ENCODE measurements at places on chromosomes 3 and 15. TPM values are rescaled to one million over a fixed set of nuclear protein-coding genes. Genes with fewer than 3 reads are reported as not detected.

GRCh38 chr3:50435371-50436113 lies 67.9 kb downstream of the CACNA2D2 start:
- DNase-seq, result no peak

- DNase-seq, result no peak
Measured at GRCh38 chr15:44580105-44580504, 43.2 kb downstream of the EIF3J start.

DNA sequence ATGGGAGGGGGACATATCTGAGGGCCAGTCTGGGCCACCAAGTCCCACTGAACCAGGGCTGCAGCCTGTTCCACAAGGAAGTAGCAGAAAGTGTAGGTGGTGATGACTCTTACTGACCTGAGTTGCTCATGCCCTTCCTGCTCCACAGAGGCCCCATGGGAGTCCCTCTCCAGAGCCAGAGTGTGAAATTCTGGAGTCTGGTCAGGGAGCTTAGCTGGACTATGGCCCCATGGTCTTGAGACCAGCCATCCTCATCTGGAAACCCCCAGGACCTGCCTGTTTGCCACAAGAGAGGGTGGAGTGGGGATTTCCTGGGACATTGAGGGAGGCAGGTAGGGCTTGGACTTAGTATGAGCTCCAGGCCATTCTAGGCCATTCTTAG lies 3.0 kb downstream of the SPINT1 start:
- DNase-seq, result no peak

- no peak for DNase-seq
Measured at GRCh38 chr3:169865176-169865767, 4.5 kb downstream of the LRRC31 start.

- DNase-seq, result no peak
Measured at GRCh38 chr15:51377038-51377786, 35.8 kb downstream of the GLDN start.

GRCh38 chr15:58726867-58727266 lies 22.6 kb downstream of the ADAM10 start:
- no peak for DNase-seq

GRCh38 chr3:161851941-161852566 lies 355.4 kb downstream of the OTOL1 start:
- DNase-seq, result no peak

DNA sequence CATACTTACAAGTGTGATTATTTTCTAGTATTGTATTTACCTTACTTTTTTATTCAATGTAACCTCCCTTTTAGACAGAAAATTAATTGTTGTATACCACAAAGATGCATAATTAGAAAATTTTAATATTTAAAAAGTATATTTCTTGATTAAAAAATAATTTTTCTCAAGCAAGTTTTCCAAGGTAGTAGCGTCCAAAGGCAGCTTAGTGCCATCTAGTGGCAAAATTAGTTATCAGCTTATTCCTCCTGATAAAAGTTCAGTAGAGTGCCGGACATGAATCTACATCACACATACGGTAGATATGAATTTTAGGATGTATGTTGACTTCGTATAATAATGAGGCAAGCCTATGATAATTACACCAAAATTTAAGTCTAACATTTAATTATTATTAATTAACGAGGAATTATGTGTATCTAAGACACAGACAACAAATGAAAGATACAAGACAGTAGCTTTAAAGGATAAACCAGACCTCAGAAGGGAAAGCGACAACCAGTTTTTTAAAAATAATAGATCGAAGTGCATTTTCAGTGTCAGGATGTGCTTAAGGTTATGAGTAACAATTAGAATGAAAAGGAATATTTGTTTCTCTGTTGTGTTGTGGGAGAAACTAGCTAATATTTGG lies 405.9 kb downstream of the ROBO1 start:
- DNase-seq, result no peak

- DNase-seq, result no peak
Measured at GRCh38 chr3:14424711-14425580, 22.5 kb downstream of the SLC6A6 start.

GRCh38 chr3:191100516-191100915 lies 98.5 kb upstream of the OSTN start:
- no peak for DNase-seq

- no peak for DNase-seq
Measured at GRCh38 chr3:38129058-38129457, 7.9 kb downstream of the ACAA1 start.

GRCh38 chr3:108488631-108489030 lies 21.8 kb downstream of the MYH15 start:
- DNase-seq, result no peak

- DNase-seq, result no peak
Measured at GRCh38 chr3:102353148-102353547, 81.7 kb upstream of the ZPLD1 start.

DNA sequence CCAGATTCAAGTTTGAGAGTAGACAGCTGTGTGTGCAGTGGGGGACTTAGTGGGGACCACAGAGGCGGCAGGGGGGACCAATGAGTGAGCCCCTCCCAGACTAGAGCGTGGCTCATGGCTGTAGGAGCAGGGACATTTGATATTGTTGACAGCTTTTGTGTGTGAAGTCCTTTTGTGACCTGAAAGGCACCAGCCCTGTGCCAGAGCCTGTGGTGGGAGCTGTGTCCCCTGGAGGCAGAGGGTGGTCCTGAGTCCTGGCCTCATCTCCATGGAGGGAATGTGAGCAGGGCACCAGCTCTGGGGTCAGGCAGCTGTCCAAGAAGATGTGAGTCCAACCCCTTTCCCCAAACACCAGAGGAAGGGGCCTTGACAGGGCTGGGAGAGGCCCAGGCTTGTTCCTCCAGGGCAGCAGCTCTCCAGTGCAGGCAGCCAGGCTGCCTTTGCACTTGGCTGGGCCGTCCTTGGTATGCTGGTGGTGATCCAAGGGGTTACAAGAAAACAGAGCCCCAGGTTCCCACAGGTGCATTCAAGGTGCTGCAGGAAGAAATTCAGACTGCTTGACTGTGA lies 10.1 kb upstream of the C3orf22 start:
- no peak for DNase-seq

- DNase-seq, result no peak
Measured at GRCh38 chr15:78944202-78944625, 632 bp downstream of the CTSH start.

DNA sequence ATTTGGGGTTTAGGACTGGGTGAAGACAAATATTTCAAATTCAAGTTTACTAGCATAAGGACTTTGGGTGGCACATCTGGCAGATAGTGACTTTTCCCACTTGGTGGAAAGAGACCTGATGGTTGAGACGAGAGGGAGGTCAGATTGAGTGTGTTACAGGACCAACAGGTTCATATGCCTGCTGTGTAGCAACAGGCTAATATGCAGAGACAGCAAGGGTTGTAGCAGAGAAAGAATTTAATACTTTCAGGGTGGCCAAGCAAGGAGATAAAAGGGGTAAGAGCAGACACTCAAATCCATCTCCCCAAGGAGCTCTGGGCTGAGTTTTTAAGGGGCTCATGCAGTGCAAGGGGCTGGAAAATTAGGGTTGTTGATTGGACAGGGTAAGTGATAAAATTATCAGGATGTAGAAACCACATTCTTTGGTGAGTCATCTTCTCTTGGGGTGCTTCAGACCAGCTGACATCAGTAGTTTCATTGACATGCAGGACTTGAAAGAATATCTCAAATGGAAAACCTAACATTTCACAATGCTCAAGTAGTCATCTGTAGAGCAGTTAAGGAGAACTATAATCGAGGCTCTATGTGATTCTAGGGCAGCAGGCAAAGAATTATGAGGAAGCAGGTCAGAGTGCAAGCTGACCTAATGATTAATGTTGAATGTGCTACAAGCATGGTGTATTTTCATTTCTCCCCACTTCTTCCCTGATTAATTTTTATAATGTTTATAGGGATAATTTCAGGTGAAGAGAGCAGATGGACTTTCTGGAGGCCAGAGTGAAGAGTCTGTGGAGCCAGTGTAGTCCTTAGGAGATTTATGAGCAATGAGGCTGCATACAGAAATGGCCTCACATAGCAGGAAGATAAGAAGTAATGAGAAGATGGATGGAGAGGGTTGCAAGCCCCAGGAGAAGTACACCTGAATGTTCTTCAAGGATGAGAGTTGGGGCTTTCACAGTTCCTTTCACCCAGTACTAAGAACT lies 13.7 kb downstream of the FOXB1 start:
- DNase-seq, result no peak

GRCh38 chr15:76340803-76341365 lies 4.3 kb downstream of the ISL2 start:
- DNase-seq, result no peak

- no peak for DNase-seq
Measured at GRCh38 chr3:45772341-45773035, 23.8 kb downstream of the SLC6A20 start.

- DNase-seq, result no peak
Measured at GRCh38 chr3:139935016-139935865, at the start of gene CLSTN2. TSS of gene CLSTN2 (plus strand) at chr3:139935185.

- DNase-seq, result no peak
Measured at GRCh38 chr15:88982946-88983342, 69.8 kb upstream of the MFGE8 start.

DNA sequence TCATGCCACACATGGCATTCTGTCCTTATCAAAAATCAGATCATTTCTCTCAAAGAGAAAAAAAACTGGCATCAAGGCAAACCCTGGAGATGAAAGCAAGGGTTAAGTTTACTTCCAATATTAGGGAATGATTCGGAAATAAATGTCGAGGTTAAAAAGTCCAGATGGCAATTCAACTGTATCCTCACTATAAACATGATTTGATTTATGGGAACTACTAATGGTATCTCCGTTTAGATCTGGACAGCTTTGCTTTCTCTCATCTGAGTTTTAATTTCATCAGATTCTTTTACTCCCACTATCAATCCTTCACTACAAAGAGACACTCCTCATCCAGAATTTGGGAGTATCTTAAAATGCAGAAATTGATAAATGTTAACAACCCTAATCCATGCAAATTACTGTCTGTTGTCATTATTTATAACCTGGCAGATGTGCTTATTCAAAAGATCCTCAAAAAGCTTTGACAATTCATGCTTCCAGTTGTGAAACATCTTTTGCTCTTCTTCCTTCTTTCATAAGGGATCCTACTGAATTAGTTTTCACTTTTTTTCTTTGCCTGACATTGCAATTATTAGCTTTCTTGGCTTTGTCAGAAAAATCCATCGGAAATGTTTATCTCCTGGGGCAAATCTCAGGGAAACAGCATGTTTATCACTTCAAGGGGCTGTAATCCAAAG lies 903.2 kb downstream of the MCTP2 start:
- peak; percentile 69 for DNase-seq

DNA sequence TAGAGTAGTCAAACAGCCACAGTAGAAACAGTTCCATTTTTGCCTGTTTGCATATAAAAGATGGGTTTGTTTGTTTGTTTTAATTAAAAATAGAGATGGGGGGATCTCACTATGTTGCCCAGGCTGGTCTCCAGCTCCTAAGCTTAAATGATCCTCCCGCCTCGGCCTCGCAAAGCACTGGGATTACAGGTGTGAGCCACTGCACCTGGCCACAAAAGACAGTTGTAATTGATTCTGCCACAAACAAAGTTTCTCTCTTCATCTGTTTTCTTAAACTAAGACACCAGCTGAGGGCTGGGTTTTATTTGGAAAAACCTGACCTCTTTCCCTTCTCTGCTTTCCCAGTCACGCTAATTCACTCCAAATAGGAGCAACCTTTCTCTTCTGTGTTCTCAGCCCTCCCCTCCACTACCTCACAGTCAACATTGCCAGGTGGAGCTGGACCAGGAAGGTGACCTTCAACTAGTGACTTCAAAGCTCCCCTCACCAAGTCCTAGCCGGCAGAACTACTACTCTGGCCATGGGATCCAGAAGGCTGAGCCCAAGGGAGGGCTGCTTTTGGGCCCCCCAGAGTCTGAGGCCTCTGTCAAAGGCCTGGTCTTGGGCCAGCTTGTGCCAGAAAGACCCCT lies 1.5 kb upstream of the IDH2 start:
- no peak for DNase-seq

DNA sequence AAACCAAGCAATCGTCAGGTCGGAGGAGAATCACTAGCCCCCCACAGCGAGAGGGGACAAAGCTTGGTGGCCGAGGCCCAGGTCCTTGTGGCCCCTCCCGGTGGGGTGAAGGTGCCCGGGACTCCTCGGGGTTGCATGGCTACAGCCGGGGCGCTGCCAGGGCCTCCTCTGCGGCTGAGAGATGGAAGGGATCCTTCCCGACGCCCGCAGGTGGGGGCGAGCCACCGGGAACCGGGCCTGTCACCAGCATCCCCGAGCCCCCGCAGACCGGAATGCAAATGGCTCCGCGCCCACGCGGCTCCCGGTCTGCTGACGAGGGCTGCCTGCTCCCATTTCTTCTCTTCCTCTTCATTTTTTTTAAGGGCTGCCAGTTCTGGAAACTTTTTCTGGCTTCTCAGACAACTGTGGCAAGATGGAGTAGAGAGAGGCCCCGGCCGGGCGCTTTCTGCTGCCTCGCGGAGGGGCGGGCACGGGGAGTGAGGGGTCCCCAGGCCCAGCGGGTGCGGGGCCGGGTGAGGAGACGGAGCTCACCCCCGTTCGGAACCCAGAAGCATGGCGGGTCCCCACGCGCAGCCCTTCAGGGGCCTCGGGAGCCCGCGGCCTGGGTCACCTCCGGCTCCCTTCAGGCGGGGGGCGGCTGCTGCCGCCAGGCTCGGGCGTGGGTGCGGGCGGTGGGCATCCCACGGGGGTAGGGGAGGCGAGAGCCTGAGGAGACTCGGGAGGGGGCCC lies 27.5 kb downstream of the MELTF start:
- no peak for DNase-seq

GRCh38 chr3:148643389-148643840 lies 54.3 kb upstream of the AGTR1 start:
- no peak for DNase-seq

DNA sequence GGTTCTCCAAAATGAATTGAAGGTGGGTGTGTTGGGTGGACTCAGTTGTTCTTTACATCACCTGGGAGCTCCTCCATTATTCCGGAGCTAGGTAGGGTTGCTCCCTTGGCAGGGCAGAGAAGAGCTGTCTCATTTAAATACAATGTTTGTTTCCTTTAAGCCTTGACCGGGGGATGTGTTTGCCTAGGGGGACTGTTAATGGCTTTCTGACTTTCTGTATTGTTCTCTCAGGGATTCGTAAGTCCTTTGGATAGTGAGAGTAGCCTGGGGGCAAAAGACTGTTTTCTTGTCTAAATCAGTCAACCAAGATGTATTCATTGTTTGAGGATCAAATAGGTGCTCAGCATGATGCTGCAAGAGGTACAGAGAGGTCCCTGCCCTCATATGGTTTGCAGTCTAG lies 71.1 kb downstream of the CDAN1 start:
- no peak for DNase-seq

Gene COL6A5
- 6.1 TPM for total RNA-seq

Gene GOLGA8Q
- total RNA-seq, result 5.5 TPM

Gene CORO2B
- total RNA-seq, result 4.2 TPM

Gene CFAP92
- total RNA-seq, result 1.9 TPM

Gene SAXO2
- 4.7 TPM for total RNA-seq

Gene RBPMS2
- total RNA-seq, result 4.0 TPM

Gene ZNF592
- 10.2 TPM for total RNA-seq

Gene CLDN11
- total RNA-seq, result 28.1 TPM

Gene SKOR1
- 0.21 TPM for total RNA-seq

Gene SNTN
- not detected for total RNA-seq

Gene CAPN3
- 8.6 TPM for total RNA-seq

Gene CCR9
- total RNA-seq, result not detected

Gene RTP4
- 2.5 TPM for total RNA-seq

Gene STAB1
- total RNA-seq, result 73.5 TPM

Gene OIP5
- total RNA-seq, result 6.1 TPM

Gene SMARCC1
- 58.4 TPM for total RNA-seq

Gene POC1A
- 4.2 TPM for total RNA-seq

Gene SCG5
- total RNA-seq, result 14.9 TPM
